Astrocyte of the spinal cord (primary cell): ENCODE measurements at places on chromosomes 6 and 20.

DNA sequence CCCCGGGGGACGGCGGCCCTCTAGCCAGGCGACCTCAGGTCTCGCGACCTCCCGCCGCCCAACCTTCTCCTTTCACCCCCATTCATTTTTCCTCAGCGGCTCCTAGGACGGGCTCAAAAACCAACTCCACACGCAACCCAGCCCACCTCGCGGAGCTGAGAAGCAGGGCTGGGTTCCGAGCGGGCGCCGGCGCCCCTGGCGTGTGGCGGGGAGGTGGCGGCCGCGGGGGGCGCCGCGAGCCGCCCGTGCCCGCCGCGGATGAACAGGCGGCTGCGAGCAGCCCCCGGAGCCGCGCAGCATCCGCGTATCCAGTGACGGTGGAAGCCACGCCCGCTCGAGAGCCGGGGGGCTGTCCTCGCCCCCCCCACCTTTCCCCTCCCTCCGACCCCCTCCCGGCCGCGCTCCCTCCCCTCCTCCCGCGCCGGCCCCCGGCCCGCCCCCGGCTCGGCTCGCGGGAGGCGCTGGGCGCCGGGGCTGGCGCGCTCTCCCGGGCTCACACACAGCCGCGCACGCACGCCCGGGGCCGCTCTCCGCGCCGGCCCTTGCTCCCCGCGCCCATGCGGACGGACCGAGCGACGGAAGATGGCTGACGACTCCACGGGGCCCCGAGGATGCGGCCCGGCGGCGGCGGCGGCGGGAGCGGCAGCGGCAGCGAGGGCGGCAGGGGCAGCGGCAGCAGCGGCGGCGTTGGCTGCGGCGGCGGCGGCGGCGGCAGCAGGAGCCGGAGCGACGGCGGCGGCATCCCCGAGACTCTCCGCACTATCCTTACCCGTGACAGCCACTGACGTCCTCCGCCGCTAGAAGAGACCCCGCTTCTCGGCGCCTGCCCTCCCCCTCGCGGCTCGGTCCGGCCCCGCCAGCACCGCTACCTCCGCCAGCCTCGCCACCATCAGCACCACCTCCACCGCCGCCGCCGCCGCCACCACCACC, at the start of gene SOBP:
Gene SOBP (plus strand): TSS at position 482 of the 930 bp plus-strand sequence. CDS start 500 bp downstream, outside the sequence.
- DNase-seq: peak; percentile 29

- DNase-seq: peak; percentile 32
These were observed 241.6 kb upstream of the SUPT3H start for GRCh38 chr6:45619211-45619760.

GRCh38 chr6:30849903-30850651, 34.2 kb upstream of the DDR1 start:
- no peak for DNase-seq

DNA sequence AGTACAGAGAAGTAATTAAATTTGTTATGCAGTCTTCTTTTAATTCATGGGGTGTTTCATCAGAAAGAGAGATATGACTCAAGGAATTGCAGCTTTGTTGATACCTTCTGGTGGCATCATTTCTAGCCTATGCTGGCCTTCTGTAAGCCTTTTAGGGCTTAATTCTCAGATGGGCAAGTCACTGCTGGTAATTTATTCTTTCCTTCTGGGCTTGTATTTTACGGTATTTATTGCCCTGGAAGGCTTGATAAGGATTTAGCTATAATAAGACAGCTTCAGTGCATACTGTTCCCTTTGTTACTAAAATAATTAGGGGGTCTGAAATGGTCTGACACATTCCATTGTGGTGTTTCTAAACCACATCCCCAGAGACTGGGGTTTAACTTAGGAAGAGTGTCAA, 57.9 kb upstream of the EMILIN3 start:
- DNase-seq: no peak

DNA sequence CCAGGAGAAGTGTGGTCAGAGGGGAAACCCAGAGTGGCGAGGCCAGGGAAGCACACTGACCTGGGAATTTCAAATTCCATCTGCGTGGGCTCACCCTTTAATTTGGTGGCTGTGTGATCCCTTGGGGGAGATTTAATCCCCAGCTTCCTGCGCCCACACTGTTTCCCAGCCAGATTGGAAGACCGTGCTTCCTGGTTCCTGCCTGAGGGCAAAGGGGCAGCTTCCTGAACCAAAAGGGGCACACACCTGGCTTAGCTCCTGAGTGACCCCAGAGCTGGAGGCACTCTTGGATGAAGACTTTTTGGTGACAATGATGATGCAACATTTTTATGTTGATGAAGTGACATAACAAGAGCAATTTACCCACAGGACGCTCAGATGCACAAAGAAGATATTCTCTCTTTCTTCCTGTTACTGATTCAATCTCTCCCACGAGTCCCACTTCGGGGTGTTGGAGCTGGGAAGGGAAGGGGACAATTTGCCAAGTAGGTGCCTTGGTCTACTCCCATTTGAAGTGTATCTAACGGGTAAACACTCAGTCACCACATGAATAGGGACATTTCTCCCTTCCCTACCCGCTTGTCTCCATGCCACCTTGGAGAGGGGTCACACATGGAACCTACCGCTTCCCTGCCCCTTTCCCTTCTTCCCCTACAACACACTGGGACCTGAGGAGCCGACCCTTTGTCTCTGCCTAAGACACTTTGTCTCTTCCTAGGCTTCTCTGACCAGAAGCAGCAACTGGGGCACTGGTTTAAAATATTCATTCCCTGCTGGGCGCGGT, 28.6 kb upstream of the CDKN1A start:
- no peak for DNase-seq

DNA sequence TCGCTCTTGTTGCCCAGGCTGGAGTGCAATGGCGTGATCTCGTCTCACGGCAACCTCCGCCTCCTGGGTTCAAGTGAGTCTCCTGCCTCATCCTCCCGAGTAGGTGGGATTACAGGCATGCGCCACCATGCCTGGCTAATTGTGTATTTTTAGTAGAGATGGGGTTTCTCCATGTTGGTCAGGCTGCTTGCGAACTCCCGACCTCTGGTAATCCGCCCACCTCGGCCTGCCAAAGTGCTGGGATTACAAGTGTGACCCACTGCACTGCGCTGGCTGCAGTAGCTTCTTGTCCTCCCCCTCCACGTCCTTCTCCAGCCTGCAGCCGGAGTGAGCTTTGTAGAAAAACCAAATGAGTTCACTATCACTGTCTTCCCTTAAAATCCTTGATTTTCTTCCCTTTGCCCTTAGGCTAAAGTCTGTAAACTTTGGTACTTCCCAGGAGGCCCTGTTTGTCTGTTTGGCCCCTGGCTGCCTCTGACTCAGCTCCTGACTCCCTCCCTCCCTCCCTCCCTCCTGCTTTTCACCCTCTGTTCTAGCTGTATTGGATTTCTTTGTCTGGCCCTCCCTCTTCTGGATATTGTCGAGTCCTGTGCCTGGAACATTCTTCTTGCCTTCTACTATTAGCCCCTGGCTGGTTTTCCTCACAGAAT, 12.9 kb downstream of the PARD6B start:
- DNase-seq: peak; percentile 90

- DNase-seq: no peak
These were observed 49.7 kb downstream of the JPH2 start for GRCh38 chr20:44137266-44137801.

- DNase-seq: no peak
These were observed 38.6 kb downstream of the PREX1 start for GRCh38 chr20:48789185-48789668.

DNA sequence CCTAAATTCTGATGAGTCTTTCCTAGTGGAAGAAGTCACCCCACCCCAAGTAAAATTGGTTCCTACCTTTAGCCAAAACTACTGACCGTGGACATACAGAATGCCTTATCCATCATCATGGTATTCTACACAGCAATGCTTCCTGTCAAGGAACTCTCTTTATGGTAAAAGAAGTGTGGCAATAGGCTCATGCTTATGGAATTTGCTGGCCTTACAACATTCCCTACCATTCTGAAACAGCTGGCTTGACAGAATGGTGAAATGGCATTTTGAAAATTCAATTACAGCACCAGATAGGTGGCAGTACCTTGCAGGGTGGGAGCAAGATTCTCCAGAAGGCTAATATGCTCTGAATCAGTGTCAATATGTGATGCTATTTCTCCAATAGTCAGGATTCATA, 41.8 kb upstream of the BACH2 start:
- no peak for DNase-seq

DNA sequence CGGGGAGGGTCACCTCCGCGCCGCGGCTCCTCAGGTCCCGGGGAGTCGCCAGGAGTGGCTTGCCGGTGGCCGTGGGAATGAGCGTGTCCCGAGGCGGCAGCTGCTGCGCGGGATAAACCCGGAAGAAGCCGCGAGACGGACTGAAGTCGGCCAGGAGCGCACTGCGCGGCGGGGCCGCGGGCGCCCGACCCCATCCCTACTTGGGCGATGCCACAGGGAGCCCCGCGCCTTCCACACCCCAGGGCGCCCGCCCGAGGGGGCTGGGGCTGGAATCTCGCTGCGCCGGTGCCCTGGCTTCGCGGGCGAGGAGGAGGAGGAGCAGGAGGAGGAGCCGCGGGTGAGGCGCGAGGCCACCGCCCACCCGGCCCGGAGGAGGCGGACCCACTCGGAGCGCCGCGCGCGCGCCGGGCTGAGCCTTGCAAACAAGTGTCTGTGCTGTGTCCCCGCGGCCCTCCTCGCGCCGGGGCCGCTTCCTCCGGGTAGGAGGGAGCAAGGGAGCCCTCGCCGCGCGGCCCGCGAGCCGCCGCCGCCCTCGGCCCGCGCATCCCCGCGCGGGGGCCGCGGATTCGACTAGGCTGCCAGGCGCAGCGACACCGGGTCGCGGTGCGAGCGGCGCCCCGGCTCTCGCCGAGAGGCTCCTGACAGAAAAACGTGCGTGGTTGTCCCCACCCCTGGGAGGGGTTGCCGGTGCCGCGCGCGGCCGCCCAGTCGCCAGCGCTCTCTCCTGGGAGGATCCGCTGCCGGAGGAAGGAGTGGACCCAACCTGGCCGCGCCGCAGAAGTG, at the start of gene ZDHHC14:
Gene ZDHHC14 (plus strand): TSS at position 412 of the 783 bp plus-strand sequence.
- DNase-seq: peak; percentile 86

DNA sequence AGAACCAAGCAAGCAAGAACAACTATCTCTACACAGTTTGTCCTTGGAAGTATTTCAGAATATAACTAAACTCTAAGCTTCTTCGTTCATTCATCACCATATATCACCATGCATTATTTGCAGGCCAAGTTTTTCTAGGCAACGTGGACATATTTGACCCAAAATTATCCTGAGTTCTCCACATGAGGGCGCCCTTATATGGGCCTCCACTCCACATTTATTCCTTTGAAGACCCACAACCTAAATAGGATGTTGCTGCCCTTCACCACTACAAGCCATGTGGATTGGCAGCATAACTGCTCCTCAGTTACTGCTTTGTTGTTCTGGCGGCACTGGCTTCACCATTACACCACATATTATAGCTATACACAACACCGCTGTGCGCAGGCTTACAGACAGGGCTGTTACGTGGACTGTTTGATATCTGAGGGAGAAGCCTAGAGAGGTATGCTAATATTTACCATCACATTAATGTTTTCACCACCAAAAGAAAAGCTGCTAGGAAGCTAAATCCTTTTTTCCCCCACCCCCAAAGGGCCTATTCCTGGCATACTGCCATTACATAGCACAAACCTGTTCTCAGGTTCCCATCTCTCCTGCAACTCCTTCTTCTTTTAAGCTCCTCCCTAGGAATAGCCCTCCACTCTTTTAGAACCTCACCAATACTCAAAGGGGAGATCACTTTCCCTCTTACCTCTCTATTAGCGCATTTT, 411.7 kb downstream of the C6orf118 start:
- DNase-seq: no peak

DNA sequence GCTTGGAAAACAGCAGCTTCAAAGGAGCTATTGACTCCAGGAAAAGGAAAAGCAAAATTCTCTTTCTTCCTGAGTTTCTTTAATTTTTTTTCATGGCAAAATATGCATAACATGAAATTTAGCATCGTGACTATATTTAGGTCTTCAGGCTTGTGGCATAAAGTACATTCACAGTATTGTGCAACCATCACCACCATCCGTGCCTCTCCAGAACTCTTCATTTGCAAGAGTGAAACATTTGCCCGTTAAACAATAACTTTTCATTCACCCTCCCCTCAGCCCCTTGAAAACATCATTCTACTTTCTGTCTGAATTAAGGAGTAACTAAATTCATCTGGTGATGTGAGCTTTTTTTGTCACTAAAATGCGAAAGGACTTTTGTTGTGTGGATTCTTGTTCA, 251.7 kb downstream of the PHACTR1 start:
- DNase-seq: no peak

DNA sequence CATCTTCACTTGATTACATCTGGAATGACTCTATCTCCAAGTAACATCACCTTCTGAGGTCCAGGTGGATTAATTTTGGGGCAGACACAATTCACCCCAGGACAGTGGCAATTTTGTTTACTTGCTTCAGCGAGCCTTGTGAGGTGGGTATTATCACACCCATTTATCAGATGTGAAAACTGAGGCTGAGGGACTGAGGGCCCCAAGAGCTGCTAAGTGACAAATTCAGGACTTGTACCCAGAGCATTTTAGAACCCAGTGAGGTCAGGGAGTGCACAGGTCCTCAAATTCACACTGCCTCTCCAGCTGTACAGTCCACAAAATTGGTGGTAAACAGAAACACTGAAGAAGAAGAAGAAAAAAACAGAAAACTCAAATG, 125.2 kb upstream of the PMEPA1 start:
- no peak for DNase-seq

GRCh38 chr6:159809149-159809548, 9.1 kb downstream of the PNLDC1 start:
- no peak for DNase-seq

- DNase-seq: peak; percentile 26
These were observed 446.0 kb downstream of the QKI start for GRCh38 chr6:163860287-163861081.
